GM18507 (cell line): ENCODE measurements at places on chromosomes 3 and 15.

DNA sequence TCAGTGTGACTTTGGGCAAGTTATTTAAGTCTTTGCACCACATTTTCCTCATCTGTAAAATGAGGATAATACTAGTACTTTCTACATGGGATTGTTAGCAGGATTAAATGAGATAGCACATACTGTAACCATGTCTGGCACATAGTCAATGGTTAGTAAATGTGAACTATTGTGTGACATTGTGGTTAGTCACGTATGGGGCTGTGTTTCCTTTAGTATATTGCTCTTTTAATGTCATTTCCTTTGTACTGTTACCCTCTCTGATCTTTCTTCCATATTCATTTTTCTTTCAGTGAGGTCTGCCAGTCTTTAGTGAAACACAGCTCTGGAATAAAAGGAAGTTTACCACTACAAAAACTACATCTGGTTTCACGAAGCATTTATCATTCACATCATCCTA lies 21.4 kb downstream of the OPA1 start:
- no peak for DNase-seq

DNA sequence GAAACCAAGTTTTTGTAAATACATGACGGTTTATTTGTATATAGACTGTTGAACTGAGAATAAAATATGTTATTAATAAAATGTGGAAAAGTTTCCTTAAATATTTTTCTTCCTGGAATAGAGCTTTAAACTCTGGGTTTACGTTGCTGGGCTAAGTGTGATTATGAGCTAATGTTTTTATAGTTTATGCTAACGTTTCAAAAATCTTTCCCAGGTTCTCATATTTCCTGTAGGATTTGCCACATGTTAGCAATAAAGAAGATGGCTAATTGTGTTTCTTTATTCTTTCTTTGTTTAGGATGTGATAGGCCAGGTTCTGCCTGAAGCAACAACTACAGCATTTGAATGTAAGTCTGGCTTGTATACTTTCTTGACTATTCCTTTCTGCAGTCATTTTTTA lies 7.2 kb downstream of the MAP2K5 start:
- no peak for DNase-seq

- no peak for DNase-seq
Observed at GRCh38 chr3:164730815-164731360, 347.4 kb downstream of the SI start.

- no peak for DNase-seq
Observed at GRCh38 chr3:122105626-122106025, 50.5 kb downstream of the CD86 start.

DNA sequence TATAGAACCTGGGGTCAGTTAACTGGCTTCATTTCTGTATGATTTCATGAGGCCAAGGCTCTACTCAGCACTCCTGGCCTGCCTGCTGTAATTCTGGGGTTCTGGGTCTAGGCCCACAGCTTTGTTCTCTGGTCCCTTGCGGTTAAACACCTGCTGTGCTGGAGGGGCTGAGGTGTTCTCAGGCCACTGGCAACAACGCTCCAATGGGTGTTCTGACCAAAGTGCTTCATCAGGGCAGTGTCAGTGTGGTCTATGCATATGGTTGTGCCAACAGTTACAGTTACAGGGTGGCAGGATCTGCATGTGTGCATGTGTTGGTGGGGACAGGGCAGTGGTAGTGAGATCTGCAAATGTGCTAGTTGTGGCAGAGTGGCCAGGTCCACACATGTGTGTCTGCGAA lies 64.1 kb upstream of the GMNC start:
- no peak for DNase-seq
